ENCODE measurements at places on chromosomes 4 and X. TPM values are rescaled to one million over a fixed set of nuclear protein-coding genes. Genes with fewer than 3 reads are reported as not detected.

The SUPT20HL1 gene
- total RNA-seq = 0.17 TPM

The SLC49A3 gene
- 15.5 TPM for total RNA-seq

The MUC7 gene
- total RNA-seq = not detected

The CAPN6 gene
- not detected for total RNA-seq

The FAM47A gene
- not detected for total RNA-seq

The FGG gene
- not detected for total RNA-seq

The ADRA2C gene
- total RNA-seq = 0.50 TPM

Data from smooth muscle cell of trachea (primary cell).